ENCODE measurements at places on chromosomes 16 and 17.

DNA sequence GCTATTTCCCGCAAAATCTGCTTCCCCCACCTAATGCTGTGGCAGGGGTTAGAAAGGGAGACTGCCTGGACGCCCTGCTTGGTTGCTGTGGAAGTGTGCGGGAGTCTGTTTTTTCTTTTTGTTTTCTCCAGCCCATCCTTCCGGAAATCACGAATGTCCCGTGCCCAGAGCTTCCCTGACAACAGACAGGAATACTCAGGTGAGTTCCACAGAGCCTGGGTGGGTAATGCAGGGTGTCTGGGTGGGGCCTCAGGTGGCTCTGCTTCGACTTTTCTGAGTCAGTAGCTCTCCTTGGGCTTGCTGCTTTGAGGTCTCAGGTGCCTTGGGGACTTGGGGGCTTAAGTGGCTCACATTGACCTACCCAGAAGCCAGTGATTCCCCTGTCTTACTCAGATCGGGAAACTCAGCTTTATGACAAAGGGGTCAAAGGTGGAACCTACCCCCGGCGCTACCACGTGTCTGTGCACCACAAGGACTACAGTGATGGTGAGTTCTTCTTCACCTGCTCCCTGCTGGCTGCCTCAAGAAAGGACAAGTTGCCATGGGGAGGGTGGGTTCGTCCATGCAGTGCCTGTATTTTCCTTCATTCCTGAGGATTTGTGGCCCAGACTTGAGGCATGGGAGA is 11.4 kb downstream of the LIMD2 start:
- no peak for DNase-seq

DNA sequence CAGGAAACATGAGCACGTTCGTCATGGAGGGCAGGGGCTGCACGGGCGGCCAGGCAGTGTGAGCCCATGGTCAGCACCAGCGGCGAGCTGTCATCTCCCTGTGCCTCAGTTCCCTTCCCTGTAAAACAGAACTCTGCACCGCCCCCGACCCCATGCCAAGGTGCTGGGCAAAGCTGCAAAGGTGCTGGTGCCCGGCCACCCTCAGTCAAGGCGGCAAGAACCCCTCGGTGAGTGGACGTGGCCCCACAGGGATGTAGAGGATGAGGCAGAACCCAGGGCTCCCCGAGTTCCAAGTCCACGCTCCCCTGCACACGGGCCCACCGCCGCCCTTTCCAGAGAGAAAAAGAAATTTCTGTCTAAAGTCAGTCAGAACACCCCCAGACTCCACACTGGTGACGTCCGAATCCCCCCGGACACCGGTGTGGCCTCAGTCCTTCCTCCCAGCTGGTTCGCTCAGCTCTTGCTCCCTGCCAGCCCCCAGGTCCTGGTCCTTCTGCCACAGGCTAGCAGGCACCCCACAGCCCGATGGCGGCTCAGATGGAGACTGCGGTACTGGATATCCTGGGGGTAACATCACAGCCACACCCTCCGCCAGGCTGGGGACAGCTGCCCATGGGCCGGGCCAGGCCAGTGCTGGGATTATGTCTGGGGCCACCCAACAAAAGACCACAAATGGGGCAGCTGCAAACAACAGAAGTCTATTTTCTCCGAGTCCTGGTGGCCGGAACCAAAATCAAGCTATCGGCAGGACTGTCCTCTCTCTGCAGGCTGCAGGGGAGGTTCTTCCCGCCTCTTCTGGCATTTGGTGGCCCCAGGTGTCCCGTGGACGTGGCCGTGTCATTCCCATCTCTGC is 14.4 kb upstream of the BAHCC1 start:
- DNase-seq = no peak

DNA sequence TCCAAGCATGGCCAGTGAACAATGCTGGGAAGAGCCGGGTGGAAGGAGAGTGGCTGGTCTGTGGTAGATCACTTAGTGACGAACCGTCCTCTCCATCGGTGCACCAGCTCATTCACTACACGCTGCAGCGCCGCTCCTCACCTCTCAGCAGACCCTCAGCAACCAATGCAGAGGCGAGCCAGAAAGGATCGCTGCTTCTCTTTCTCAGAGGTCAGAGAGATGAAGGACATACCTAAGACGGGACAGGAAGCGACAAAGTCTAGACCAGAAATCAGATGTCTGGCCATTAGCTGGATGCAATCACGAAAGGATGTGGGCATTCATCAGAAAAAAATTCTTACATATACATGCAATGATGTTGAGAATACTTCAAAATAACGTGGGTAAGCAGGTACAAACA is 26.9 kb downstream of the NSMCE1 start:
- DNase-seq = no peak

DNA sequence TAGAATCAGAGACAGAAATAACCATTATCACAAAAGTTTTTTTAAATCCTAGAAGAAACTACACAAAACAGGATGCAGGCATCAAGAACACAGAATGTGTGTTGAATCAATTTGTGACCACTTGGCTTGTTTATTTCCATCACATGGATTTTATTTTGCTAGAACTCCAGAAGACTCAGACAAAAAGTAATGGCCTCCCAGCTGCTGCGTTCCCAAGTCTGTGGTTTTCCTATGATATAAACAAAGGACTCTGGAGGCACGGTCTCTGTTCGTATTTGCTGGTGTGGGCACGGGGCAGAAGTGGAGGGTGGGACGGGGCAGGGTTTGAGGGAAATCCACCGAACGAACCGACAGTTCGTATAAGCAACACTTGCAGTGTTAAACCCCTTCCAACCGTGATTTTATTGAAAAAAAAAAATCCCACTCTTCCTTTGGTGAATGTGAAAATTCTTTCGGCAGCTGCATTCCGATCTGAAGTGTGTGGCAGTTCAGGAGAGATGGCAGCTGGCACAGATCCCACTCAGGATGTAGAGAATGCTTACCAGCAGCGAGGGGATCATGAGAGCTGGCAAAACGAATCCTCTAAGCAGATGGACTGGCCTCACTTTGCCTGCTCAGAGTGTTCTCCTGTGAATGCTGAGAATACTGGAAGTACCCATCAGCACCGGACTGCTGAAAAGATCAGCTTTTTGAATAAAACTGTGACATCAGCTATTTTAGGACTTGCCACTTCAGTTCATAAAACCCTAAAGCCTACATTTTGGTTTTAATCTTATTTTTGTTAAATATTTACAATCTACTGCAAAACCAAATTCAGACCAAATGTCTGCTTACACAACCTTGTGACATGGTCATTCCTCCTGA is 165.2 kb downstream of the VPS53 start:
- no peak for DNase-seq

DNA sequence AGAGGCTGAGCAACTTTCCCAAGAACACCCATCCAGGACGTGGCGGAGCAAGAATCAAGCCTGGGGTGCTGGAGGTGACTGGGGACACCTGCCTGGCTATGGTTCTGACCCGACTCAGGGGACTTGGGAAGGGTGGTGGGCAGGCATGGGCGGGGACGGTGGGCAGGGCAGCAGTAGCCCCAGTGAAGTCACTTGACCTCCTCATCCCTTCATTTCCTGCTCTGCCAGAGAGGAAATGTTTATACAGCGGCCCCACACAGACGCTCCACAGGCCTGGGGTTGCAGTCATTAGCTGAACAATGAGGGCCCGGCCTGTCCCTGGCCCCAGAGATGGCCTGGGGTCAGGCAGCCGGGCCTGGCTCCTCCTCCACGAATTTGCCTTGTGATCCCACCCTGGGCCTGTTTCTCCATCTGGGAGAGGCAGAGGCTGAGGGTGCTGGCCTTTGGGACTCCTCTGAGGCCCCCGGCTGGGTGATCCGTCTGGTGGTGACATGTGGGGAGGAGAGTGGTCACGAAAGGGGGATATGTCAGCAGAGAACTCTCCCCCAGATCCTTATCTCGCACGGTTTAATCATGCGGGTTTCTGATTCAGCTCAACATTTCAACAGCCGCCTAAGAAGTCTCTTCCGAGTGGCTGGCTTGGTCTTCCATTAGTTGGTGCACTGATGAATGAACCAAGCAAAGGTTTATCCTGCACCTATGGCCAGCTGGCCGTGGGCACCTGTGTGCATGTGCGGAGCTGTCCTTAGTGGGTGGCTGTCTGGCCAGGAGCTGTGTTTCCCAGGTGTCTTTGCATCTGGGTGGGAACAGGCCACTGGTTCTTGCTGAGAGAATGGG is 175.9 kb downstream of the IRF8 start:
- DNase-seq = no peak

DNA sequence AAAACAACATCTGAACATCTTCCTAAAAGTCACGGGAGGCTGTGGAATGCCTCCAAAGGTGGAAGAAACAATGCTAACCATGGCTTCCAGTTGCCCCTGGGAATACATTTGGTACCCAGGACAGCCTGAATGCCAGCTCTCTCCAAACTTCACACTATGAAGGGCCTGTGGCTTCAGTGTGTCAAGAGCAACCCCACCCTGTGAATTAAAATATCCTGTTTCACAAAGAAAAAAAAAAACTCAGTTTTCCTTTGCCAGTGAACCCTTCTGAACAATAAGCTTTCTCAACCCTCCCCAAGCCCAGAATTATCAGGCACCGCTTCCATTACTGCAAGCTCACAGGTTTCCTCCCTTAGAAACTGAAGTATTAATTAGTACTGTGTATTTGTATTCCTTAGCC is 69.8 kb downstream of the SLC39A11 start:
- DNase-seq = no peak

- no peak for DNase-seq
These were observed 8.4 kb upstream of the HERPUD1 start for GRCh38 chr16:56923481-56924091.

- DNase-seq = no peak
These were observed 92.8 kb upstream of the PMFBP1 start for GRCh38 chr16:72264771-72265170.

DNA sequence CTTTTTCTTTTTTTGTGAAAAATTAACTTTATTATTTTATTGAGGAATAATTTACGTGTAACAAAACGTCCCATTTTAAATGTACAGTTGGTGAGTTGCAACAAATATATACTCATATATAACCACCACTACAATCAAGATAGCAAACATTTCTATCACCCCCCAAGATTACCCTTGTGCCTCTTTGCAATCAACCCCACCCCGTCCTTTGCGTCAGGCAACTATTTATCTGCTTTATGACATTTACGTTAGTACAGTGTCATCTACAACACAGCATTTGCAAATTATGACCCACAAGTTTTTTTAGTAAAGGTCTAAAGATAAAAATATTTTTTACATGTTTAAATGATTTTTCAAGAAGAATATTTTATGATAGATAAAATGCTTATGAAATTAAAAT is 485.6 kb upstream of the SOX9 start:
- DNase-seq = no peak

DNA sequence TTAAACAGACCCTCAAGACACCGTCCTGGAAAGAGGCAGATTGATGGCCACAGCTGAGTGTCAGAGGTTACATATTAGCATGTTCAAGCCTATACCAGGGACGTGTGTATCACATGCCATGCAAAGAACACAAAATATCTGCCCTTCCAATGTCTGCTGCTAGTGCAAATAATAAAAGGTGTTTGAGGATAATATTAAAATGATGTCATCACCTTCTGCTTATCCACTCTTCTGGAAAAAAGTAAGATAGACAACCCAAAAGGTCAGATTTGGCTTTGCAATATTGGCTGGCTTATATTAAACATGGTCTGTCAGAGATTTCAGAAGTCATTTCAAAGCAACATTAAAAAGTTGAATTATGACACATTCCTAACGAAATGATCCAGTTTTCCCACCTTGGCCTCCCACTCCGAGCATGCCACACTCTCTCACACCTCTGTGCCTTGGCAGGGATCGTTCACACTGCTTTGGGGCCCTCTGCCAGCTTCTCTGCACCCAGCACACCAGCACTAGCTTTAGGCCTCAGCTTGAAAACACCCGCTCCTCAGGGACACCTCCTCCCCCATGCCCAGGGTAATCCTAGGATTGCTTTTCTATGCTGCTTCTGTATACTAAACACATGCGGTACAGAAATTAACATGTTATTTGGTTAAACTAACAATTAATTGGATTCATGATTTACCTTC is 248.2 kb downstream of the NTN1 start:
- DNase-seq = no peak

DNA sequence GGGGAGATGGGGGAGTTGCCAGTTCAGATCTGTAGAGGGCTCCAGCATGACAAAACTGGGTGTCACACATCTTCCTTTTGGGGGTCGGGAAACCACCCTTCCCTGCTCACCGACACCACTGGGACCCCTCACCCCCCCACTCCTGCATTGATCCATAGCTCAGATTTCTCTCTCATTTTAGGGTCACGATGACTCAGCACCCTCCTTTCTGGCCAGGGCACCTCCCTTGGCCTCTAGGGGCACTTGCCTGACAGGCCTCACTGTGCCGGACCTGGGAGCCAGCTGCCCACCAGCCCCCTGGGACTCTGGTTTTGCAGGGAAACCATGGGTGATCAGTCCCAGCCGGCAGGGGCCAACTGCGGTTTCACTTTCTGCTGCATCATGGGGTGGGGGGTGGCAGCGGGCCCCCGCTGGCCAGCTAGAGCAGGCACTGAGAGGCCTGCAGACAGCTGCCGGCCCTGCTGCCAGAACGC is 239.4 kb downstream of the MRTFB start:
- no peak for DNase-seq

DNA sequence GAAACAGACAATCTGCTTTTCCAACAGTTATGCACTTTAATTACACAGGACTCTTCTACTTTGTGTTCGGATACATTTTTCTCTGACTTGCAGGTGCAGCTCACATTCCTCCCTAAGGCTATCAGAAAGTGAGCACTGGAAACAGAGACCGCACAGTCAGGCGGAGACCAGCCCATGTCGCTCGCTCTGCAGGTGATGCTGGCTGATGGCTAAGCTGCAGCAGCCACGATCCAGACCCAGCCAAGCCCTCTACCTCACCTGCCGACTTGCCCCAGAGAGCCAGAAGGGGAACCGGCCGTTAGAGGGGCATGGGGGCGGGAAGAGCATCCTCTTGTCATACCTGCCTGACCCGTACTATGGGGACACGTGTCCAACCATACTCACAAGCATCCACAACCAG is 33.8 kb downstream of the MAP1LC3B start:
- no peak for DNase-seq

GRCh38 chr16:13554005-13554404 is 365.9 kb upstream of the ERCC4 start:
- DNase-seq = no peak

DNA sequence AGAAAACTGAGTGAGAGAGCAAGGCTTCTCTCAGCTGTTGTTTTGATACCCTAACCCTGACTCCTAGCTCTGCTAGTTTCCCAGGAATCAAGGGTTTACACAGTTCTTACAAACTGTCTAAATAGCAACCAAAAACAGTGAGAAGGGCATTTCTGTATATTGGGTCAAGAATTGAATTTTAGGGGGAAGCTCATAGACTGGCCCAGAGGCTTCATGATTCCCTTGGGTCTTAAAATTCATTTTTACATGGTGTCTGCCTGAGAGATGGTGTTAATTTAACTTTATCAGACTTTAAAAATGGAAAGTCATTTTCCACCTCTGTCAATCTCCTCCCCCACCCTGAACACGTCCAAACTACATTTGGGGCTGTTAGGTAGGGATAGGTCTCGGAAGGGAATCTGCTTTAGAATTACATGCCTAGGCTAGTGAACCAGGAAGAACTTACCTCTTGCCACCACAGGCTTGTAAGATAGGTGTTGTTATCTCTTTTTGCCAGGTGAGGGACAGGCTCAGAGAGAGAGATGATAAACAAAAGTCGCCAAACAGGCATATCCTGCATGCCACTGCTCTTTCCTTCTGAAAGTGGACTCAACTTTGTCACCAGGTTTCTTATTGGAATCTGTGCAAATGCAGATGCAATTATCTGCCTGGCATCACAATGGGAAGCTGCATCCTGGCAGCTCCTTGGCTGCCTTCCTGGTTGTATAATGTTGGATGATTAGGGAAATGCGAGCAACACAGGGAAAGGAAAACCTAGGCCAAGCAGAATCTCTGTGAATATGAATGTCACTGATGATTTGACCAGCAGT is 3.1 kb downstream of the PHAF1 start:
- no peak for DNase-seq

Measured in CD4-positive, alpha-beta T cell treated with Interleukin-4 for 4 hours (primary cell).